T-helper 17 cell (primary cell): ENCODE measurements at places on chromosomes 2 and 18.

DNA sequence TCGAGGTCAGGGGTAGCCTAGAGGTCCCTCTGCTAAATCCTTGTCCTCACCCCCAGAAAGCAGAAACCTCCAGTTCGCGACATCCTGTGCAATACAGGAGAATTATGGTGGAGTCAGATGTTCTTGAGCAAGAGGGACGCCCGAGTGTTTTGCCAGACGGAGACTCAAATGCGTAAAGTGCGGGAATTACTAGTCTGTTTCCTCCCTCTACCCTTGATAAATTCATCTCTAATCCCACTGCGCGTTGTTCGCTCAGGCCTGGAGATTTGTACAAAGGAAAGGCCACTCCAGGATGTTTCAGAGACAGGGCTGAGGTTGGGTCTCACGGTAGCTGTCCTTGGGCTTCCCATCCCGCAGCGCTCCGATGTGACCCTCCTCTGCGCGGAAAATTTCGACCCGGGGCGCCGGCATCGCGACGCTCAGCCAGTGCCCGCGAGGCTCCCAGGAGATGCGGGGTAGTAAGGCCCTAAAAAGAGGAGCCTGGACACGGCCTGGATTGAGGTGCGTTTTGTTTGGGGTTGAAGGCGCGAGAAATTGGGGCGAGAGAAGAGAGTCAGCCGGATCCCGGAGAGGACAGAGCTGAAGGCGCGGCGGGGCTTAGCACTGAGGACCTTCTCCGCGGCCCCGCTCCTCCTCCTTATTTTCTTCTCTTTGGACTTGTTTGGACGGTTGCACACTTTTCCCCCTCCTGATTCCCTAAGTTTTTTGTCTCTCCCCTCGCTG is 2.6 kb upstream of the NEUROD1 start:
- H3K27me3 ChIP-seq, result peaks cover 86% of the 10 kb centered on the region
- peak overlapping the region; percentile 55 for H3K4me3 ChIP-seq
- H3K27ac ChIP-seq, result no peak overlapping the region
- H3K4me1 ChIP-seq, result peaks cover 28% of the 10 kb centered on the region
- no peak for DNase-seq

GRCh38 chr18:39959839-39960238 is 1995.2 kb upstream of the PIK3C3 start:
- no peak overlapping the region for H3K4me3 ChIP-seq
- no peak overlapping the region for H3K27ac ChIP-seq
- DNase-seq, result no peak
- H3K27me3 ChIP-seq, result no peaks in the 10 kb centered on the region

DNA sequence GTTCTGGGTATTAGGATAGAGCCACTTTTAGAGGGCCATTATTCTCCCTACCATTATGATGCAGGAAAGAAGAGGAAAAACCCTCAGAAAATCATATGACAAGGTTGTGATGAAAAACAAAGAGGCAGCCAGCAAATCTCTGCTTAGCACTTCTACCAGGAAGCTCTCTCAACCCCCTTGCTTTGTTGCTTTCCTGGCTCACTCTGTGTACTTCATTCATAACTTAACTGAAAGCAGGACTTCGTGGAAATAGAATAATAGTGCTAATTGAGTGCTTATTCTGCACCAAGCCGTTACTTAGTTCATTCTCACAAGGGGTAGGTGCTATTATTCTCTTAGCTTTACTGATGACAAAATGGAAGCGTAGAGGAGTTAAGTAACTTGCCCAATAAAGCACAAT is 354.1 kb downstream of the HRH4 start:
- H3K4me1 ChIP-seq, result no peaks in the 10 kb centered on the region
- no peak overlapping the region for H3K4me3 ChIP-seq
- H3K27me3 ChIP-seq, result peaks cover 4% of the 10 kb centered on the region

DNA sequence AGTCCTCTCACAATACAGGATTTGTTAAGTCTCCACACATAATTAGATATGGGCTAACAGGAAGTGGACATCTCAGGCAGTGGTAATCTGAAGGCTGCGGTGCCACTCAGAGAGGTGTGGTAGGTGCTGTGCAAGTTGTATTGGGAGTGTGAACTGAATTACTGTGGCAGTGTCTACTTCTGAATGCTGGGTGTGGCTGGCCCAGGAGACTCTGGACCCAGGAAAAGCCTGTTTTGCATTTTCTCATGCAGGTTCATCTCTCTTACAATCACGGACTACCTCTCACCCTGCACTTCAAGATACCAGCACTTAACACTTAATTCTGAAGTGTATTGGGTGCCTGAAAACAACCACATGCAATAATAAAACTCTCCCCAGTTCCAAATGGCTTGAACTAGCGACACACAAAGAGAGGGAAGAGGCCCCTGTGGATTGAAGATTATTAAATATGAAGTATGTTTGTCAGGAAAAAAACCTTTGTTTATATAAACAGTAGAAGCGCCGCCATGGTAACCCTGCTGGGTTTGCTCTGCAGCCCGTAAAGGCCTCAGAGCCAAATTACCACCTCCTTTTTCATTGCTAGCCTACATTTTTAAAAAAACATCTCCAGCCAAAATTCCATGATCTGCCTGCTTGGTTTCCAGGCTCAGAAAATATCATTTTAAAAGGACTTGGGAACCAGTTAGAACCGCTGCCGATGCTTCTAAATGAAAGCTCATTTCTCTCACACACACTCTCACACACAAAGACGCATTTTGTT is 77.5 kb downstream of the GFPT1 start:
- peak overlapping the region; percentile 81 for H3K27ac ChIP-seq
- peaks cover 34% of the 10 kb centered on the region for H3K4me1 ChIP-seq
- H3K4me3 ChIP-seq, result no peak overlapping the region
- DNase-seq, result no peak
- peaks cover 16% of the 10 kb centered on the region for H3K27me3 ChIP-seq

DNA sequence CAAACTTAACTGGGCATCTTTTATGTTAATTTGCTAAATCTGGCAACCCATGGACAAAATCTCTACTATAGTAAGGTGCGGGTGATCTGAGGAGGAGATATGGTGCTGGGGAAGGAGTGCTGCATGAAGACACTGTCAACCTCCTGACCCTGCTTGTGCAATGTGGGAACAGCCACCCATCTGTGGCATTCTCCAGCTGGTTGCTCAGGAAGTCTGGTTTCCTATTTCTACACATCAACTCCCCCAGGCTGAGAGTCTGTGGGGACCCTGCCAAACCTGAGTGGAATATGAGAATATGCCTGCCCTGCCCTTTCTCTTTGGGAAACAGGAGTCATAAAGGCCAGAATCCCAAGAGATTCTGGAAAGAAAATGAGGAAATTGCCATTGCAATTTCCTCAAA is 60.1 kb upstream of the PAX3 start:
- H3K27me3 ChIP-seq, result peaks cover 6% of the 10 kb centered on the region
- no peak overlapping the region for H3K27ac ChIP-seq
- no peak overlapping the region for H3K4me3 ChIP-seq
